ENCODE measurements at places on chromosomes 1 and 21. TPM values are rescaled to one million over a fixed set of nuclear protein-coding genes. Genes with fewer than 3 reads are reported as not detected.
A peak's percentile ranks its signal among the peaks of the same experiment; 100 is the strongest.

The TSACC gene
- total RNA-seq, result not detected

The PTAFR gene
- total RNA-seq, result 3.4 TPM

The DPH5 gene
- total RNA-seq, result 19.5 TPM

The KHDC4 gene
- 40.7 TPM for total RNA-seq

DNA sequence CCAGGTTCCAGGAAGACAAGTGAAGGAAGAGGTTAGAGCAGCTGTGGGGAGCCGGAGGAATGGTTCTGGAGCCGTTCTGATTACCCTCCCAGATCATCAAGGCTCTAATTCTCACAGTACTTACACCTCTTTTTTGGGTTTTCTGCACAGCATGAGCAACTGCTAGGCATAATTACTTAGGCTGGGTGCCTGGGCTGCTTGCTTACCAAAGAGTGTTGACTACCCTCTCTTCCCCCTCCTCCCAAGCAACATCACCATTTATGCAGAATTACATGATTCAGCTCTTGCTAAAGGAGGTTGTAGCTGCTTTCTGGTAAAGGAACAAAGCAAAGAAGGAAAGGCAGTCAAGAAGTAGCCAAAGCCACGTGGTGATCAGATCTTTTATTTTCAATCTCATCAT is 397.2 kb downstream of the KCNH1 start:
- DNase-seq, result no peak

DNA sequence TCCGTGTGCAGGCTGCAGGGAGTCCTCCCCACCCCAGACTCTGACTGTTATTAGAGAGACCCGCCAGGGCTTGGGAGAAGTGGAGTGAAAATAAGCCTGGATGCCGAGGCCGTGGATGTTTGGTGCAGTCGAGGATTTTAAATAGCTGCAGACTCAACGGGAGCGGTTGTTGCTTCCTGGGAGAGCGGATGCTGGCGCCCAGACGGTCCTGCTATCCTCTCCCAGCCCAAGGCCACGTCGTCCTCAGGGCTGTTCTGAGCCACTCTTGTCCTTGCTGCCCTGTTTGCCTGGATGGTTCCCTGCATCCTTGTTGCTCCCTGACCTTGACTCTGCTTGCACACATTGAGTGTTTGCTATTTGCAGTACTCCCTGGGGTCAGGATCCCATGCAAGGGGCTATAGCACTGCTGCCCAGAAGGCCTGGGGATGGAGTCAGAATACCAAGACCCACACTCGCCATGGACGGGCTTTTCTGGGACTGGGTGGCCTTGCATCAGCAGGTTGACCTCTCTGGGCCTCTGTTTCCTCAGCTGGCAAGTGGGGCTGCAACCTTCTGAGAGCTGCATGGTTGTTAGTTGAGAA is 205.3 kb upstream of the C1orf174 start:
- DNase-seq, result no peak

DNA sequence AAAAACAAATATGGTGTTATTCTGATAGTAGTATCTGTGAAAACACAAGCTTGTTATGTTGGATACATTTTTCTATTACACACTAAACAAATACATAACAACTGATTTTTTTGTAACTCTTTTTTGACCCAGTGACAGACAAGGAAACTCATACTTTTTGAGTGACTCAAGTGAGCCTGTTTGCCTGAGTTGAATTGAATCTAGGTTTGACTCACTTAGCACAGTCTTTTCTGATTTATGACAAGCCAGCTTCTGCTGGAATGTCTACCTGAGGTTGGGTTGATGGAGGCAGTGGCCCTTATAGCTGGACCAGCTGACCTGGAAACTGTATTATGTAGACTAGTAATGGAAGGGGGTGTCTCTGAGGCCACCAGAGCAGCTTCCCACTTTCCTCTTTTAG is 4.2 kb upstream of the CLCA4 start:
- DNase-seq, result no peak

DNA sequence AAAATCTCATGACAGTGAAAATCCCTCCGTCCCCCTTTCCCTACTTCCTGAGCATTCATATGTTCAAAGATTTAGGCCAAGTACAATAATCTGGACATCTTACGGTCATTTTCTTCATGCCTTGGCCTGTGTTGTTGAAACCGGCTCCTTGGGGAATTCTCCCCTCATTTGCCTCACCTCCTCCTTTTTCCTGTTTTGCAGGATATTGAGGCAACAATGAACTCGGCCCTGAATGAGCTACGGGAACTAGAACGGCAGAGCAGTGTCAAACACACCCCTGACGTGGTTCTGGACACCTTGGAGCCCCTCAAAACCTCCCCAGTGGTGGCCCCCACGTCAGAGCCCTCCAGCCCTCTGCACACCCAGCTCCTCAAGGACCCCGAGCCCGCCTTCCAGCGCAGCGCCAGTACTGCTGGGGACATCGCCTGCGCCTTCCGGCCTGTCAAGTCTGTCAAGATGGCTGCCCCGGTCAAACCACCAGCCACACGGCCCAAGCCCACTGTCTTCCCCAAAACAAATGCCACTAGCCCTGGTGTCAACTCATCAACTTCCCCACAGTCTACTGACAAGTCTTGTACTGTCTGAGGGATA is 9.3 kb upstream of the IKBKE start:
- DNase-seq, result no peak

- DNase-seq, result peak; percentile 93
Measured at GRCh38 chr1:55140546-55140983, 74.6 kb downstream of the USP24 start.

DNA sequence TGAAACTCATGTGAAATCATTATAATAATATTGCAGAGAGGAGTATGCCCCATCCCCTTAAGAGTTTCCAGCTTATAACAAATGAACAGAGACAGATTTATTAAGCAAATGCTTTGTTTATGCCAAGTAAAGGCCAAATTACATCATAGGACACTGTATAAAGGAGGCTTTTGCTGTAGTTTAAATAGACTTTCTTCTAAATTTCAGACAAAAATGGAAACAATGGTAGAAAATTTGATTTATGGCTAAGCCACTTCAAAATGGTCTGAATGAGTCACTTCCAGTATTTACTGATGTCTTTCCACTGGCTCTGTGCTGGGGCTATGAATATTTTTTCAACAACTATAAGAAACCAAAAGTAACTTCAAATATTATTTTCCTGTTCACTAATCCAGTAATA is 81.1 kb upstream of the ST6GALNAC5 start:
- no peak for DNase-seq

Data from umbilical cord (tissue), 2 donors.